ENCODE measurements at places on chromosomes 6 and 20. TPM values are rescaled to one million over a fixed set of nuclear protein-coding genes. Genes with fewer than 3 reads are reported as not detected.

TCF21 gene
- total RNA-seq = not detected

- no peaks in the 10 kb centered on the region for H3K36me3 ChIP-seq
- no peak for DNase-seq
- no peaks in the 10 kb centered on the region for H3K4me1 ChIP-seq
- no peak overlapping the region for H3K4me3 ChIP-seq
- H3K27ac ChIP-seq = no peak overlapping the region
These were observed 237.6 kb upstream of the CDH4 start for GRCh38 chr20:61014491-61014890.

EDN1 gene
- total RNA-seq = not detected

DNA sequence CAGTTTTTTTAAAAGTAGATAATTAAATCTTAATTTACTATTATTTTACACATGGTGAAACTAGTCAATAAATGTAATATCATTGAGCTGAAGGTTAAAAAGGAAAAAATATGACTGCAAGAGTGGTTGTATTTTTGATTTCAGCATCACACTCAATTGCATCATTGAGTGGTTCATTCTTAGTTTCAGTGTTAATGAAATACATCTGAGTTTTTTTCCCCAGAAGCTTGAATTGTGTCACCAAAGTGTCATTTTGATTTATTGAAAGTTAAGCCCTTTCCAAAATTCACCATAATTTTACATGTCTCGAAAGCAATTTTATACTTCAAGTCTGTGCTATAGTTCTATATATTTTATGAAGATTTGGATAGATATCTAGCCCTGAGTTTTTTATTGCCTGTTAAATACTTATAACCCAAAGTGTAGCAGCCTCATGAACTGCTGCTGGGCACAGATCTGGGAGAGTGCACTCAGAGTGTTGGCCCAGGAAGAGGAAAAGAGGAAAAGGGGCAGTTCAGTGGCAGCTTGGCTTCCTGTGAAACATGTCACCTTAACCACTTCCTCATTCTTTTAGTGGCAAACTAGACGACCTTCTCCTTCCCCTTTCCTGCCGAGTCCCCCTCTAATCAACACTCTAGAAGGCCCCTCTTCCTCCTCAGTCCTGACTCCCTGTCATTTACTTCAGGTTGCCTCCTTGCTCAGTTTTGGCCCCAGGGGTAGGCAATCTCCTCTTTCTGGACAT lies 140.7 kb downstream of the ESR1 start:
- peak overlapping the region; percentile 62 for H3K27ac ChIP-seq
- no peak for DNase-seq
- H3K27me3 ChIP-seq = no peaks in the 10 kb centered on the region
- peaks cover 5% of the 10 kb centered on the region for H3K36me3 ChIP-seq
- peaks cover 10% of the 10 kb centered on the region for H3K4me1 ChIP-seq

DNA sequence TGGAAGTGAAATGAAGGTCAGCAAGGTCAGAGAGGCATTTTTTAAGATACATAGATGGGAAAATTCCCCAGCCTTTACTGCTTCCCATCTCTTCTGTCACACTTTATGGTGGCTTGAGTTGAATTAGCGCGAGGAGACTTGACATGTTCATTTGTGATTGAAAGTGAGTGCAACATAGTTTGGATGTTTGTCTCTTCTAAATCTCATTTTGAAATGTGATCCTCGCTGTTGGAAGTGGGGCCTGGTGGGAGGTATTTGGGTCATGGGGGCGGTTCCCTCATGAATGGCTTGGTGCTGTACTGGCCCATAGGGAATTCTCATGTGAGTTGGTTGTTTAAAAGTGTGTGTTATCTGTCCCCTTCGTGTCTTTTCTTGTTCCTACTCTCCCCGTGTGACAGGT lies 237.2 kb downstream of the CDKAL1 start:
- no peak for DNase-seq
- peaks cover 16% of the 10 kb centered on the region for H3K36me3 ChIP-seq
- no peak overlapping the region for H3K4me3 ChIP-seq
- no peak overlapping the region for H3K27ac ChIP-seq
- no peaks in the 10 kb centered on the region for H3K27me3 ChIP-seq
- no peaks in the 10 kb centered on the region for H3K4me1 ChIP-seq

- H3K4me3 ChIP-seq = no peak overlapping the region
- H3K27ac ChIP-seq = no peak overlapping the region
- no peaks in the 10 kb centered on the region for H3K27me3 ChIP-seq
These were observed 59.8 kb upstream of the FNDC1 start for GRCh38 chr6:159109391-159109790.

Data from activated naive CD8-positive, alpha-beta T cell treated with anti-CD3 and anti-CD28 coated beads for 36 hours (primary cell).